ENCODE measurements at places on chromosomes 1 and 21. TPM values are rescaled to one million over a fixed set of nuclear protein-coding genes. Genes with fewer than 3 reads are reported as not detected.

GRCh38 chr1:51088474-51088873 is 13.6 kb upstream of the C1orf185 start:
- no peak for DNase-seq

KCND3 gene
- total RNA-seq: 10.6 TPM

- peak; percentile 70 for DNase-seq
These were observed 158.8 kb downstream of the TOMM20 start for GRCh38 chr1:234969581-234970400.

- DNase-seq: no peak
These were observed 35.7 kb downstream of the ACP6 start for GRCh38 chr1:147634645-147635044.

- peak; percentile 79 for DNase-seq
These were observed 4.7 kb upstream of the CD55 start for GRCh38 chr1:207316622-207317391.

- DNase-seq: no peak
These were observed 119.5 kb upstream of the TMPRSS2 start for GRCh38 chr21:41627428-41627827.

DNA sequence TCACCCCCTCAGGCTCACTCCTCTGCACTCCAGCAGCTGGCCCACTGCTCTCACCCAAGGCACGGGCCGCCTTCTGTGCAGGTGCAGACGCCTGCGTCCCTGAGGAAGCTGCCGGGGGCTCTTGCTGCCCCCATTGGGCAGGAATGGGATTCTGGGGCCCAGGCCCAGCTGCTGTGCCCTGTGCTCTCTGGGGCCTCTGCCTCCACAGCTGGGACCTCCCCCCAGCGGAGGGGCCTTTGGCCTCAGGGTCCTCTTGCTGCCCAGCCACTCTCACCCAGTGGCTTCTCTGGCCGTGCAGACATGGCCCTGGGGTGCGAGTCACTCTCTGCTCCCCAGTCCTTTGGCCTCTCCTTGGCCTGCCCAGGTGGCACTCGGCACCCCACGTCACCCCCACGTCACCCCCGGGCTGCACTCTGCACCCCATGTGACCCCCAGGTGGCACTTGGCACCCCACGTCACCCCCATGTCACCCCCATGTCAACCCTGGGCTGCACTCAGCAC is 19.1 kb upstream of the LRRC3 start:
- no peak for DNase-seq

Data from umbilical cord (tissue), 2 donors.